Breast epithelium (tissue), 4 donors: ENCODE measurements at places on chromosomes 6 and 20. TPM values are rescaled to one million over a fixed set of nuclear protein-coding genes. Genes with fewer than 3 reads are reported as not detected.

DNA sequence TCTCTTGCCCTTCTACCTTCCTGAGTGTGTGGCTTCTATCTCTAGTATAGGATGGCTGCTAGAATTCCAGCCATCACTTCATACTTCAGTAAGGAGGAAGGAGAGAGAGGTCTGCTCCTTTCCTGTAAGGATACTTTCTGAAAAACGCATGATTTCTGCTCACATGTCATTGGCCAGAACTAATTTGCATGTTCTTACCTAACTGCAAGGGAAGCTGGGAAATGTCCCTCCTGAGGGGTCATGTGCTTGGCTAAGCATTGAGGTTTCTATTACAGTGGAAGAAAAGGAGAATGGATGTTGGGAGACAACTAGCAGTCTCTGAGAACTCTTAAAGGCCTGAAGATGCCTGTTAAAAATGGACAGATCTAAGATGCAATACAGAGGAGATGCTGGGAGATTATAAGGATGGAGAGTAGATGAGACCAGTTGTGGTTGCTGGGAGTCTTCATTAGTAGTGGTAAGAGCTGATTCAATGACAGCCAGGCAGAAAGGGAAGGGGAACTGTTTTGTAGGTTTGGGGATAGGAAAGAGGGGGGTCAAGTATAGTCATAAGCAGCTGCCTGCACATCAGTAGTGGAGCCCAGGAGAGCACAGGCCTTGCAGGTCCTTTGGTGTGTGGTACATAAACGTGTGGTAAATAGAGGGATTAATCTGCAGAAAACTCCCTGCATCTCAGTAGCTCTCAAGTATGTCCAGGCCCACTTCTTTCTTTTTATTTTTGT, 20.2 kb downstream of the CDS2 start:
- no peaks in the 10 kb centered on the region for H3K27me3 ChIP-seq
- no peak for DNase-seq
- H3K4me3 ChIP-seq: no peak overlapping the region
- H3K36me3 ChIP-seq: no peaks in the 10 kb centered on the region
- H3K27ac ChIP-seq: no peak overlapping the region

Gene OPN5
- total RNA-seq: not detected

DNA sequence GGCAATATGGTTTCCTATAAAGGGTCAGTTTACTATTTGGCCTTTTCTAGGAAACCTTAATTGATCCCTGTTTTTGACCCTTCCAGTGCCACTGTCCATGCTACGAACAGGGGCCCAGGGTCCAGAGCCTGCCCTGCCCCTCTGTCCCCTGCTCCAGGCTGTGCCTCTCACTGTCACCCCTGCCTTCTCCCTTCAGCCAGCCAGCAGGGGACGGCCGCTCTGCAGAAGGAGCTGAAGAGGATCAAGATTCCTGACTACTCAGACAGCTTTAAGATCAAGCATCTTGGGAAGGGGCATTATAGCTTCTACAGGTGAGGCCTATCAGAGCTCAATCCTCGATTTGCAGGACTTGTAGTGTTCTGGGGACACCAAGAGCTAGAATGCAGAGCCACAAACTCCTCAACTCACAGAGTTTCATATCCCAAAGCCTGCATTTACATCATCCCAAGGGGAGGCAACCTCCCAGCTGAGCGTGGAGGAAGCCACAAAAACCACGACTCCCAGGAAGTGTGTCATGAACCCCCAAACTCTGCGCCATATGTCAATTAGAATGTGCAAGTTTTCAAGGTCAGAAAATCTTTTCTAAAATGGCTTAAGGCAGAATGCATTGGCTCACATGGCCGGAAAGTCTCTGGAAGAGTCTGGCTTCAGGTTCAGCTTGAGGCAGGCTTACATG, 3.6 kb downstream of the BPI start:
- no peak for DNase-seq
- H3K4me3 ChIP-seq: no peak overlapping the region
- H3K27ac ChIP-seq: no peak overlapping the region
- H3K36me3 ChIP-seq: no peaks in the 10 kb centered on the region
- H3K4me1 ChIP-seq: no peaks in the 10 kb centered on the region

DNA sequence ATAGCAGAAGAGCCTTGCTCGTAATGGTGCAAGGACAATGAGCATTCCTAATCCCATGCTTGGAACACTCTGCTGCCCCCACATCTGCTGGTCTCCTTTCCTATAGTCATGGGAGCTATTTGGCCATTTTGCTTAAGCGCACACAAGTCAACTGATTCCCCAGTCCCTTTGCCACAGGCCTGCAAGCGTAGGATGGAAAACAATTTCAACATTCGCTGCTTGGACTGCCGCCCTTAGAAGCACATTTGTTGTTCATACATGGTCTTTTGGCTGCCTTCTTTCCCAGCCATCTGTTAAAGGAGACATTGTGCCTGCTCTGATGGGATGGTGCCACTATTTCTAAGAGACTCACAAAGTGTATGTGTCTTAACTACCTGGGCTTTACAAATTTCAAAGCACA, 96.9 kb downstream of the RFX6 start:
- no peaks in the 10 kb centered on the region for H3K27me3 ChIP-seq
- H3K4me1 ChIP-seq: no peaks in the 10 kb centered on the region
- no peaks in the 10 kb centered on the region for H3K36me3 ChIP-seq
- no peak overlapping the region for H3K4me3 ChIP-seq

- H3K36me3 ChIP-seq: no peaks in the 10 kb centered on the region
- no peak for DNase-seq
- no peaks in the 10 kb centered on the region for H3K27me3 ChIP-seq
- no peak overlapping the region for H3K27ac ChIP-seq
- no peak overlapping the region for H3K4me3 ChIP-seq
Measured at GRCh38 chr6:119966484-119966883, 616.9 kb upstream of the MAN1A1 start.

- no peaks in the 10 kb centered on the region for H3K27me3 ChIP-seq
- no peaks in the 10 kb centered on the region for H3K36me3 ChIP-seq
- H3K4me1 ChIP-seq: no peaks in the 10 kb centered on the region
- no peak overlapping the region for H3K4me3 ChIP-seq
- DNase-seq: no peak
- no peak overlapping the region for H3K27ac ChIP-seq
Measured at GRCh38 chr6:115583290-115583689, 477.4 kb downstream of the FRK start.

- no peak overlapping the region for H3K4me3 ChIP-seq
- no peak overlapping the region for H3K27ac ChIP-seq
- peaks cover 27% of the 10 kb centered on the region for H3K27me3 ChIP-seq
- H3K4me1 ChIP-seq: no peaks in the 10 kb centered on the region
- no peaks in the 10 kb centered on the region for H3K36me3 ChIP-seq
- DNase-seq: no peak
Measured at GRCh38 chr20:31990641-31991338, 19.4 kb upstream of the CCM2L start.

GRCh38 chr20:37558779-37559178, 31.1 kb upstream of the BLCAP start:
- H3K4me3 ChIP-seq: no peak overlapping the region
- no peaks in the 10 kb centered on the region for H3K4me1 ChIP-seq
